NCI-H2107 (cell line): ENCODE measurements at places on chromosomes 13 and 19.

DNA sequence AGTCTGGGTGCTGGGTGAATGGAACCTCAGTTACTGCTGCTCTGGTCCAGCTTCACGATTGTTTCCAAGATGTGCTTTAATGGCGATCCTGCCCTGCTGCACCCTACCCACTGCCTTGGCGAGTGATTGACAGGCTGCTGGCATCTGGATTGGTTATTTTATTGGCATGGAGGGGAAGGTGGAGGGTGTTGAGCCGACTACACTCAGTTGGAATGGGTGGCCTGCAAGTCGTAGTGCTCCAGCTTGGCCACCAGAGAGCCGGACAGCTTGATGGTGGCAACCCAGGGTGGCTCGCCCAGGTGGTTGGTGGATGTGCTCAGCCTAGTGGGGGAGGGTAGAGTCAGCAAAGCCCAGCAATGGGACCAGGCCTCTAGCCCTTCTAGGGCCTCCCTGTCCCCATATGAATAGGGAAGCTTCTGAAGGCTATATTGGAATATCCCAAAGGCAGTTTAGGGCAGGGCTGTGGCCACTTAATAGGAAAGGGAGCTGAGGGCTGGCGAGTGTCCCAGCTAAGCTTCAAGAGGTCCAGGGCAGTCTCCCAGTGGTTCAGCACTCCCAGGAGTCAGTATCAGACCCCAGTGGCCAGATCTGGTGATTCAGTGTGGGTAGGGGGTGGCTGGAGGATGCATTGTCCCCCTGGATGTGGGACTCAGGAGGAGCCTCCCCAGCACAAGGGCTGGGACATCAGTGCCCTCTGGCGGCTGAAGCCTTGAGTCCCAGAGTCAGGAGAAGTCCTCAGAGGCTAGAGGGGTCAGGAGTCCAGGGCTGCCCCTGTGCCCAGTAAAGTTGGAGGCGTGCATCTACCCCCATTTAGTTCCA is 3.4 kb downstream of the GGN start:
- no peak for DNase-seq

GRCh38 chr13:62678039-62678438 is 1262.4 kb upstream of the PCDH20 start:
- no peak for DNase-seq

DNA sequence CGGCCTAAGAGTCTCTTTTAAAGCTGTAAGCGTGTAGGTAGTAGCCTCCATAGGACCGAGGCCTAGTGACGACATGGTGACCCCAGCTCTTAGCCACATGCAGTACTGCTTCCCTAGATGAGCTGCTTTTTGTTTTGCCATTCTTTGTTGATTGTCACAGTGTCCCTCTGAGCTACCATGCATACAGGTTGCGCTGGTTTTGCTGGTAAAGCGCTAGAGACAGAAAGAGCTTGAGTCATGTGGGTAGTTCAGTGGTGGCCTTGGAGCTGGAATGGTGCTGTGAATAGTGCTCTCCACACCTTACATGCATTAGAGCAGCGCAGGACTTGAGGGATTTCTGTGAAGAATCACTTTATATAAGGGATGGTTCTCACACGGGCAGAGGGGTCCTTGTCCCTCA is 5.1 kb downstream of the HNRNPM start:
- DNase-seq: no peak

GRCh38 chr19:44811122-44811419 is 2.2 kb downstream of the BCAM start:
- no peak for DNase-seq

DNA sequence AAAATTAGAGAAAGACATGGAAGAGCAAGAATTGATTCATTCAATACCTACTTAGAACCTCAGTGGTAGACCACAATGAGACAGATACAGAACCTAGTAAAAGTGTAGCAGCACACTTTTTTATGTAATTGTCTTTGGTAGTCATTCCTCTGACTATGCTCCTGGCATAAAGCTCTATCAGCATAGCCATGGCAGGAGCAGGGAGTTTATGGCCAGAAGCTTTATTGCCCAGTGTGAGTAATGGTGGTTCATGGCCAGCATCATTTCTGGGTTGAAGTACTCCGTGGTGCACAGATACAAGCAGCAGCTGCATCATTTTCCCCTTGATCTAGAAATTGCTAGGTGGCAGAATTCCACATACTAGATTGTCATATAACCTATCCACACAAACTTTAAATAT is 352.6 kb downstream of the TBC1D4 start:
- DNase-seq: no peak

- DNase-seq: no peak
Observed at GRCh38 chr19:49058562-49058961, 1.0 kb upstream of the CGB7 start.

DNA sequence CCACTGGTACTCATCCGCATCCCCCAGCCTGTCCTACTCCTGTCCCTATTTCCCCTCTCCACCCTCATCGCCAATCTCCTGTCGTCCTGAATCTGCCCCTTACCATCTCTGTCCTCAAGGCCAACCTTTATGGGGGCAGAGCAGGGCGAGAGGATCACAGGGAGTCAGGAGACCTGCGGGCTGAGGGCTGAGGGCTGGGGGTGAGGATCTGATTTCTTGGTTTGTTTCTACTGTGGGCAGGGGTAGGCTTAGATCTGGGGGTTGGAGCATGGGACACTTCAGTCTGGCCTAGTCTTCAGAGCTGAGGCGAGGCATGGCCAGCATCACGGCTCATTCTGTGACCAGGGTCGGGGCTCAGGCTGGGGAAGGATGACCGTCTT is 16.5 kb upstream of the ERCC1 start:
- DNase-seq: no peak

DNA sequence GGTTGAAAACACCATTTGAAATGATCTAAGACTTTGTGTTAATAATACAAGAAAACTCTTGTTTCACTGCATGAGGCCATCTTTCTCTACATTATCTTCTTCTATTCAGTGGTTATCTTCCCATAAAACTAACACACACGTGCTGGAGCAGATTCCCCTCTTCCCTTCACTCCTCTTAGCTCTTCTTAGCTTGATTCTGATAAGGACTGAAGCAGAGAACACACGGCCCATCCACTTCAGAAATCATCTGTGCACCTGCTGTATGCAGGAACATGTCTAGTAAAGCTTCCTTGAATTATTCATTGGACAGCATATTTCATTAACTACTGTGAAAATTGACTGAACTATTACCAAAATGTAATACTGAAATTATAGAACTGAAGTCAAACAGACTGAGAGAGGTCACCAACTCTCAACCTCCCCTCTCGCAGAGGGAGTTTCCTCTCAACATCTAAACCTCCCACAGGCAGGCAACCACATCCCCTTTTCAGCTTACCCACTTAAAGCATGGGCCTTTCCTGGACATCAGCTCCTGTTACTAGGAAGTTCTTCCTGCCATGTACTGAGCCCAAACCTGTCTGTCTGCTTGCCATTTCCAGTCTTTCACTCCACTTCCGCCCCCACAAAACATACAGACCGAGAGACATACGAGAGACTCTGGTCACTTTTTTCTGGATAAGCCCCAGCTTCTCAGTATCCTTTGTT is 113.9 kb downstream of the CRYL1 start:
- no peak for DNase-seq

DNA sequence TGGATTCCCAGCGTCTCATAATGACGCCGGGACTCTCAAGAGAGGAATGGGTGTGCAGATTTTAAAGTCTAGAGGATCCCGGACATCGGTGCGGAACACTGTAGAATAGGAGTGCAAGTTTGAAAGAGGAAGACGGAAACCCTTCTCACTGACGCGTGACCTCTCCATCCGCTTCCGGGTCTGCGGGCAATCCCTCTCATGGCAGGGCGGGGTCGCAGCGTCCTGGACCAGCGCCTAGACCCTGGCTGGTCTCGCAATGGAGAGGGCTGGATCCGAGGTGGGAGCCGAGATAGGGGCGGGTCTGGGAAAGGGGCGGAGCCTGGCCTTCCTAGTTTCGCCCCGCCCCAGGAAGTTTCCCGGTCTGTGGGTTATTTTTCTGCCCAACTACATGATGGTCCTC is 4.6 kb upstream of the ZNF845 start:
- no peak for DNase-seq

DNA sequence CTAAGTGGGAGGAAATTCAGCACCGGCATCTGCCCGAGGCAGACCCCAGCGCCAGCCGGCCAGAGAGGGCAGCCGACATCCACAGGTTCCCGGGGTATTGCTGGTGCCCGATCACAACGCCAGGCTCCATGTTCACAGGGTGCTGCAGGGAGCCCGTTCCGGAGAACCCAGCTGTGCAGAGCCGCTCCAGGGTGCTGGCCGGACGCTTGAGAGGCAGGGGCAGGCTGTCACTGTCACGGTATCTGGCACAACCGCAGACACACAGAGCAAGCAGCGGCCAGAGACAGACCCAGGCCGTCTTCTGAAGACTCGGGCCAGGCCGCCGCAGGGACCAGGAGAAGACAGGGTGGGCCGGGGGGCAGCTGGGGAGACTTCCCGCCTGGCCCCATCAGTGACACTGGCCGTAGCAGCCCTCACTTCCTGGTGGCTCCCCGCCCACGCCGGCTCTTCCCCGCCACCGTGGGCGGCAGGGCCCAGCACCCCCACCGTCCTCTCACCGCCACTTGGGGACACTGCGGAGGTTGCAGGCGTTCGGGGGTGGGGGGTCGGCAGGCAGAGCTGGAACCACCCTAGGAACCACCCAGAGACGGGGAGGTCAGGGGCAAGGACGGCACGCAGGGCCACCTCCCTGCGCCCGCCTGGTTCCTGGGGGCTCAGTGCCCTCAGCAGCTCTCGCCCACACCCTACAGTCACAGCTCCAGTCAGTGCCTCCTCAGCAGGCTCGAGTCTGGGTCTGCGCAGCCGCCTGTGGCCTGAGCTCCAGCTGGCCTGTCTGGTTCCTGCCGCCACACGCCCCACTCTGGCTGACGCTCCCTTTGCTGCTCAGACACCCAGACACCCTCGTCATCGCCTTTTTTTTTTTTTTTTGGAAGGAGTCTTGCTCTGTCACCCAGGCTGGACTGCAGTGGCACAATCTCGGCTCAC is 3.8 kb downstream of the RNF126 start:
- DNase-seq: no peak

GRCh38 chr13:43204591-43204990 is 181.2 kb downstream of the DNAJC15 start:
- DNase-seq: no peak

DNA sequence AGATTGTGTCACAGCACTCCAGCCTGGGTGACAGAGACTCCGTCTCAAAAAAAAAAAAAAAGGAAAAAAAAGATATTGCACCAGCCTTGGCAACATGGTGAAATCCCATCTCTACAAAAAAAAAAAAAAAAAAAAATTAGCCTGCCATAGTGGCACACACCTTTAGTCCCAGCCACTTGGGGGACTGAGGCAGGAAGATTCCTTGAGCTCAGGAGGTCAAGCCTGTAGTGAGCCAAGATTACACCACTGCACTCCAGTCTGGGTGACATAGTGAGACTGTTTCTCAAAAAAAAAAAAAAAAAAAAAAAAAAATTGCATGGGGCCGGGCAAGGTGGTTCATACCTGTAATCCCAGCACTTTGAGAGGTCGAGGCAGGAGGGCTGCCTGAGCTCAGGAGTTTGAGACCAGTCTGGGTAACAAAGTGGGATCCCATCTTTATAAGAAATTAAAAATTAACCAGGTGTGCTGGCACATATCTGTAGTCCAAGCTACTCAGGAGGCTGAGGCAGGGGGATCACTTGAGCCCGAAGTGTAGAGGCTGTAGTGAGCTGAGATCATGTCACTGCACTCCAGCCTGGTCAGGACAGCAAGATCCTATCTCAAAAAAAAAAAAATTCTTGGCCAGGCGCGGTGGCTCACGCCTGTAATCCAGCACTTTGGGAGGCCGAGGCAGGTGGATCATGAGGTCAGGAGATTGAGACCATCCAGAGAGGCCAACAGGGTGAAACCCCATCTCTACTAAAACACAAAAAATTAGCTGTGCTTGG is 7.1 kb upstream of the HDGFL2 start:
- no peak for DNase-seq

DNA sequence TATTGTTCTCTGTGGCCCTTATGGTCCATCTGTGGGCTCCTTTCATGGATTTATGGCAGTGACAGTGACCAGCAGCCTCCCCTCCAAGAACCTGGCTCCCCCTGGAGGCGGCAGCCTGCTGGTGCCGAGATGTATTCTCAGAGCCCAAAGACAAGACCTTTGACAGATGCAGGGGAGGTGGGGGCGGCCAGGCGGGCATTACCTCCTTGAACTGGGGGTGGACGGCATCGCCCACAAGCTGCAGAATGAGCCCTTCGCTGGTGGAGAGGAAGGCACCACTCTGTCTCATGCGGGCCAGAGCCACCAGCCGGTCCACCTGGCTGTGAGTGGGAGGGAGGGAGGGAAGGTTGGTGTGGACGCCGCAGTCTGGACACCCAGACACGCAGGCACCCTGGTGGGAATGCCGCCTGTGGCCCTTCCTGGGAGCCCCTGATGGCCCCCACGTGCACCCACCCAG is 6.6 kb downstream of the ISOC2 start:
- DNase-seq: no peak

DNA sequence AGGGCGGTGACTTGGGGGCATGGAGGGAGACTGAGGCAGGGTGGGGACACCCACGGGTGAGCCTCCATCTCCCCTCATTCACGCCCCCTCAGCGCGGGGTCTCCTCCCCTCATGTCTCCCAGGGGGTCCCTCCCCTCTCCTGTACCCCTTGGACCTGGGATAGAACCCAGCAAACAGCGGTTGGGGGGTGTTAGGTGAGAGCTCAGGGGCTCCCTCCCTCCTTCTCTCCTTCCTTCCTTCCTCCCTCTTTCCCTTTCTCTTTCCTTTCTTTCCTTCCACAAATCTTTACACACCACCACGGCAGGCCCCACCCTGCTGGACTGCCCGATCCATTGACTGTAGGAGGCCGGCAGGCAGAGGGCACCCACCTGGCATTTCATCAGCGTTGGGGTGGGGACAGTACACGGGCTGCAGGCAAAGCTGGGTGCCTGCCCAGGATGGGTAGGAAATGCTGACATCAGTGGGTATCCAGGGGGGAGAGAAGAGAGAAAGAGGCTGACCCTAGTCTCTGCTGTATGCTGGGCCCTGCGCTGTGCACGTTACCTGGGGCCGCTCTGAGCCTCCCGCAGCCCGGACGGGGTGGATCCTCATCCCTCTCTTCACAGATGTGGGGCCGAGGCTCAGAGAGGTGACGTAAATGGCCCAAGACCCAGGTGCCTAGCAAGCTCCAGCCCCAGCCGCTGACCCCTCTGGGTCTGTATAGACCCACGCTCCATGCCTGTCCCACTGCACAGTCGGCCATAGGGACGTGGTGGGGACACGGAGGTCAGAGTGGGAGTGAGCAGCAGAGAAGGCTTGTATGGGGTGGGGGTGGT is 3.5 kb downstream of the SSC5D start:
- DNase-seq: no peak

DNA sequence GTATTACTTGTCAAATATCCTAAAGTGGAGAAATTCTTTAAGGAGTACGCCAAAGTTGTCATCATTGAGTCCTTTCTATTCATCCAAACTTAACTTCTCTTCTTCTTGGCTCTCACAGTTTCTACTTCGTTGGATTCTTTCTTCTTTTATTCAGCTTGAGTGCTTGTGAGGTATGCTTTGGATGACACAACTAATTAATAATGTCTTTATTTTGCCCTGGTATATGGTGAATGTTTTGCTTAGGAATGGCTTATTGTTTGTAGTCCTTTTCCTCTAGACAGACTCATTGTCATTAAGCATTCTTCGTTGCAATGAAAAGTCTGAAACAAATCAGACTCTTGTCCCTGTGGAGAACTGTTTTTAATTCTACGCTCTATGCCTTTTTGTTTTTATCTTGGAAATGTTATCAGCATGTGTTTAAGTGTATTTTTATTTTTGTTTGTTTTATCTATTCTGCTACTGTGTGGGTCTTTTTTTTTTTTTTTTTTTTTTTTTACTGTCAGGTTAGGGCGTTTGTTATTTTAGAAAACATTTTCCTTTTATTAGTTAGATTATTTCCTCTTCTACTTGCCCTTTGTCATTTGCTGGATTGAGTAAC is 471.5 kb downstream of the GPC6 start:
- no peak for DNase-seq

GRCh38 chr13:112715715-112716460 is 26.1 kb downstream of the ATP11A start:
- DNase-seq: no peak
